ENCODE measurements at places on chromosomes 3 and 15.

GRCh38 chr3:65326574-65326973 lies 638.8 kb upstream of the ADAMTS9 start:
- no peak for DNase-seq

DNA sequence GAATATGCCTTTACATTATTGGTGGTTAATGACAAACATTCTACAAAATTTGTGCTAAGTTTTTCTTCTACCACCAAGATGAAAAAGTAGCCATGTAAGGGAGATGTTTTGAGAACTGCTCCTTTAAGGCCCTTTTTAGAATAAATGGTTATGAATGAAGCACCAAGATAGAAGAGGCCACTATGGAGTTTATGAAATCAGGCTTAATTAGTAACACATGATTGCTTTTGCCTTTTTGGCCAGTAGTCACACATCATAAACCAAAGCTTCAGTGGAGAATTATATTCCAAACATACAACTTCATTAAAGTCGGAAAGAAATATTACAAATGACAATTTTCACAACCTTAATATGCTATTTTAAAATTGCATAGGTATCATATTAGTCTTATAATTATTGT lies 331.7 kb downstream of the RBMS3 start:
- no peak for DNase-seq

GRCh38 chr3:10883478-10884234 lies 67.6 kb downstream of the SLC6A11 start:
- no peak for DNase-seq

GRCh38 chr3:15768421-15769255 lies 29.1 kb downstream of the ANKRD28 start:
- no peak for DNase-seq

GRCh38 chr3:184981071-184981470 lies 169.1 kb downstream of the VPS8 start:
- no peak for DNase-seq

- no peak for DNase-seq
Observed at GRCh38 chr3:127791221-127791913, 30.9 kb downstream of the MGLL start.

DNA sequence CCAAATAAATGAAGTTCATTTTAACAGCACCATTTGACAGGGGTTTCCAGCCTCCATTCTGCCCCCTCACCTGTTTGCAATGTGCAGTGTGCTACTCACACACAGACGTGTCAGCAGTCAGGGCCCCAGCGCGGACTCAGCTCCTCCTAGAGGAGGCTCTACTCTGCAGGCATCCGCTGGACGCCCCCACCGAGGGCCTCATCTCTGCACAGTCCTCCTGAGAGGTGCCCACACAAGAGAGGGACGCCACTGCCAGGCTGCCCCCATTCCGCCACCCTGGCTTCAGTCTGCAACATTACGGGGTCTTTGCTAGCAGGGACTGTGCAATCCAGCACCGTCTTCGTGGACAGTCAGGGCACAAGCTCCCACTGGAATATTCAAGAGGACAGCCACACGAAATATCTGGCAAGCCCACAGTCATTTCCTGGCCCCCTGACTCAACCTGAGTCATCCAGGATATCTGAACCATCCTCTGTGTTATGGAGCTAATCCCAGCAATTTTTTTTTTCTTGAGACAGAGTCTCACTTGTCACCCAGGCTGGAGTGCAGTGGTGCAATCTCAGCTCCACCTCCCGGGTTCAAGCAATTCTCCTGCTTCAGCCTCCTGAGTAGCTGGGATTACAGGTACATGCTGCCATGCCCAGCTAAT lies 255.0 kb downstream of the OCA2 start:
- no peak for DNase-seq

GRCh38 chr3:57048052-57048671 lies 12.3 kb upstream of the SPATA12 start:
- DNase-seq, result no peak

GRCh38 chr3:102125197-102125993 lies 276.1 kb downstream of the NFKBIZ start:
- no peak for DNase-seq

GRCh38 chr15:37679627-37680026 lies 254.8 kb upstream of the TMCO5A start:
- DNase-seq, result no peak

GRCh38 chr15:90814191-90814821 lies 54.1 kb upstream of the FURIN start:
- DNase-seq, result no peak

GRCh38 chr3:114831861-114832260 lies 315.2 kb downstream of the ZBTB20 start:
- DNase-seq, result no peak

DNA sequence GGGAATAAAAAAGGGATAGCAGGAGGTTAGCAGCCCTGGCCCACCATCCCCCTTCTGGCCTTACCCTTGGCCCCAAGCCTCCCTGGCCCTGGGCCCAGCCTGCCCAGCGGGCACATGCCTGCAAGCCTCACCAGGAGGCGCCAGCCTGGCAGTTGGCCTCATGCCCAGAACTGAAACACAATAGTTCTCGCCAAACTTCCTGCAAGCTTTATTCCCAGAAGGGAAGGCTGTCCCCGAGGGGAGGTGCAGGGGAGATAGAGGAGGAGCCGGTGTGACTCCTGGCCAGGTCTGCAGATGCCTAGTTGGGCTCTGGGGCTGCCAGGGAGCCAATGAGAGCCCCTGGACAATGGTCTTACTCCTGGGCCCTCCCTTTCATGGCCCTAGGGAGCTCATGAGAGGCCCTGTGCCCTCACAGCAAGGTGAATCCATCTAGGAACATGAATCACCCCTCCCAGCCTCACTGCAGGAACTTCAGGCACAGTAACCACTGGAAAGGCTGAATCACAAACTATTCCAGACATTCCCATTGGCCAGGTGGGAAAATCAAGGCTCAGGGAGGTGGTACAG lies 4.0 kb downstream of the CCDC33 start:
- no peak for DNase-seq

DNA sequence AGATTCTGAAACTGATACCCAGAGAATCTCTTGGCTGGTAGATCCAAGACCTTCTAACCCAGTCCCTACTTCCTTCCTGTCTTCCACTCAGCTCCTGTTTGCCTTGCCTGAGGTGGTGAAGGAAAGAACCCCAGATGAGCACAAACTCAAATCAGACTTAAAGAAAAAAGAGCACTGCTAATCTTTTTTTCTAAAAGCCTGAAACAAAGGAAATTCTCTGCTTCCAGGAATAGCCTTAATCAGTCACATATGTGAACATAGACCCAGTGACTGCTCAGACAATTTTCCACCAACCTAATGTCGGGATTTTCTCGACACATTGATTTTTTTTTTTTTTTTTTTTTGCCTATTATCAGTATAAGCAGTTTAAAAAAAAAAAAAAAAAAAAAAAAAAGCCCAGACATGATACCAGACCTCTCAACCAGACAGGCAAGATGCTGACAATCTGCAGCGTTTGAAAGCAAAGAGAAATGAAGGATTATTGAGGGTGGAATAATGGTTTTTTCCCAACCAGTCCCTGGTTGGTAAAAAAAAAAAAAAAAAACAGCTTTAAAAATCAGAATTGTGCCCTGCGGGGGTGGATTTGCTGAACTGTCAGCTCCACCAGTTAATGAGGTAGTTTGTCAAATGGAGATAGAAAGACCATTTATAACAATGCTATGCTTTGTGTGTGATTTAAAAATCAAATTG lies 256.8 kb upstream of the RARB start:
- DNase-seq, result no peak

- no peak for DNase-seq
Observed at GRCh38 chr3:23875113-23875725, 41.6 kb downstream of the NKIRAS1 start.

- DNase-seq, result no peak
Observed at GRCh38 chr15:25525741-25526140, 86.9 kb upstream of the UBE3A start.

DNA sequence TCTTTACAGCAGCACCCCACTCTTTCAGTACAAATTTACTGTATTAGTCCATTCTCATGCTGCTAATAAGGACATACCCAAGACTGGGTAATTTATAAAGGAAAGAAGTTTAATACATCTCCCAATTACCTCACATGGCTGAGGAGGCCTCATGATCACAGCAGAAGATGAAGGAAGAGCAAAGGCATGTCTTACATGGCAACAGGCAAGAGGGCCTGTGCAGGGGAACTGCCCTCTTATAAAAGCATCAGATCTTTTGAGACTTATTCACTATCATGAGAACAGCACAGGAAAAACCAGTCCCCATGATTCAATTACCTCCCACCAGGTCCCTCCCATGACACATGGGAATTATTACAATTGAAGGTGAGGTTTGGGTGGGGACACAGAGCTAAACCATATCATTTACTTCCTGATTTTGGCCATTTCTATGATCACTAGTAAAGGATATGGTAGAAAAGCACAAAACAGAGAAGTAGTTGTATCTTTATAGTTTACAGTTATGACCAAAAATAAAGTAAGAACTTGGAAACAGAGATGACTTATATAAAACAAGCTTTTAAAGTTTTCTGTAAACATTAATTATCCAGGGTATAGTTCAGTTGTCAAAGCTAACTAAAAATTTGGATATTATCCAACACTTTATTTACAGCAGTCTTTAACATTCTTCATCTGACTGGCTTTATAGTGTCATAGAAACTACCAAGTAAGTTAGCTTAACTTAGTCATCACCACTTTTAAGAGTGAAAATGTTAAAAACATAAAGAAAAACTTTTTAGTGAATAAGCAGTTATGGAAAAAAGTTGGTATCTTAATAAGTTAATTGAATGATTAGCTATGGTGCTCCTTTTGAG lies 40.2 kb downstream of the P2RY1 start:
- no peak for DNase-seq

DNA sequence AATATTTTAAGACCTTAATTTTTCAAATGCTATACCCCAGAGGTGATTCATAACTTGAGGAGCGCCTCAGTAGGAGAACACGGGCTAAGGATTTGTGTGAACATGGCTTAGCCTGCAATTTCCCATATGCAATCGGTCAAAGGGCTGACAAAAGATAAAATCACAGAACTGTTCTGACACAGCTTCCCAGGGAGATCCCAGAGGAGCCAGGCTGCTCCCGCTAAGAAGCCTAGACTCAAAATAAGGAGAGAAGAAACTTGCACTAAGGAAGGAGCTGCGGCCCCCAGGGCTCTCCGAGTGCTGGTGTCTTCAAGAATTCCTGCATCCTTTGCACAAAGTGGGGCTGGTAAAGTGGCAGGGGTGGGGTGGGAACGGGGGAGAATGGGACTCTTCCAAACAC lies 106.3 kb upstream of the DLG1 start:
- DNase-seq, result no peak
